ENCODE measurements at places on chromosomes 7 and 10. TPM values are rescaled to one million over a fixed set of nuclear protein-coding genes. Genes with fewer than 3 reads are reported as not detected.

The RBM20 gene
- 28.8 TPM for total RNA-seq

The PPP1R17 gene
- not detected for total RNA-seq

The NKX1-2 gene
- not detected for total RNA-seq

The KIFBP gene
- 34.4 TPM for total RNA-seq

The CLEC5A gene
- 0.91 TPM for total RNA-seq

The EPO gene
- not detected for total RNA-seq

The SPDYE2B gene
- total RNA-seq, result not detected

The STK31 gene
- total RNA-seq, result not detected

The PKD2L1 gene
- not detected for total RNA-seq

The GDF2 gene
- not detected for total RNA-seq

The ACSL5 gene
- total RNA-seq, result 4.5 TPM

The CAMK2B gene
- 78.4 TPM for total RNA-seq

All from psoas muscle (tissue), 8 donors.